ENCODE measurements at places on chromosomes 16 and 17.

DNA sequence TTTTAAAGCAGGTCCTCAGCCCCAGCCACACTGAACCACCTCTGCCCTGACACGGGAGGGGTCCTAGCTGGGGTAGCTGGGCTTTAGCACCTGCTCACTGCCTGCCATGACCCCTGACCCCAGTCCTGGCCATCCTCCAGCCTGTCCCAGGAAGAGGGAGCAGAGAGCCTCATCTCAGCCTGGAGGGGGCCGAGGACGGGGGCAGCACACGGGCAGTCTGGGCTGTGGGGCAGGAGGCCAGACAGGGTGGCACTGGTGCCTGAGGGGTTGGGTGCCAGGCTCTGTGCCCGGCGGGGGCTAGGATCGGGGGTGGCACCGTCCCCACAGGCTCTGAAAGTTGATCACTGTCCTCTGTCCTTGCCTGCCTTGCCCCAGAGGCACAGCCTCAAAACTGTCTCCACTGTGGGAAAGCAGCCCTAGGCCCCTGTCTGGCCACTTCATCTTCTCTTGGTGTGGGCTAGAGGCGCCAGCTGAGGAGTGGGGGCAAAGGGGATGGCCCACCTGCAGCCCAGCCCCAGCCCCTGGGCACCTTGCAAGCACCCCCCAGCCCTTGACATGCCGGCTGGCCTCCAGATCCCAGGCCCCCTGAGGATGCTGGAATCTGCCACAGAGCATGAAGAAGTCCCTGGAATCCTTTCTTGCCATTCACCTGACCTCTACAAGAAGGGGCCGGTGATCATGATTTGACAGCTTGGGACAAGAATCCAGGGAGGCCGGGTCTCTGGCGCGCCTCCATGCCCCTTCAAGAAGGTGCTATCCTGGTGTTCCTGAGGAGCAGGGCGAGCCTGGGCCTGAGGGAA, 15.7 kb downstream of the ENDOV start:
- DNase-seq = no peak

- no peak for DNase-seq
These were observed 948.1 kb downstream of the KCNJ2 start for GRCh38 chr17:71117466-71117865.

DNA sequence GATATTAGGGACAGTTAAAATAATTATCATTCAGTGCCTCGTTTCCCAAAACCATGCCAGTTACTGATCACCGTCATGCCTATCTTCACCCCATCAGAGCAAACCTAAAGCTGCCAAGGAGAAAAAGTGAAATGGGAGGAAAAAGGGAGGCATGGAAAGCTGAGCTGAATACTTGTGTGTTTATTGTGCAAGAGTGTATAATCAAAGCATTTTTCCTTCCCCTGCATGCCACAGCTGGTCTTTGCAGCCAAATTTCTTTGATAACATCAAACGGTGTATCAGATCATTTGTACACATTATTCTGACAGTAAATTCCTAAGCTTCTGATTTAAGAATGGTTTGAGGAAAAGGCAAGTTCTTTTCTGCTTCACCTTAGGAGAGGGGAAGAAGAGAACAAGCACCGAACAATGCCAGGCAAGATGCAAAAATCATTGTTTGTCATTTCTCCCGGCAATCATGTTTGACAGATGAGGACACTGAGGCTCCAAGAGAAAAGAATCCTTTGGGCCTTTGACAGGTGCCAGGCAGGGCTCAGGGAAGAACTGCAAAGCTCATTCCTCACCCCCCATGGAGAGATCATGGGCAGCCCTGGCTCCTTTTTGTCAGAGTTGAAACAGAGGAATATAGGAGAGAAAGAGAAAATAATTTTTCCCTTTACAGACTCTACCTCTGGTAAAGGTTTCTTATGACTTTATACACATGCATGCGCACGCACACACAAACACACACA, 51.4 kb upstream of the ARHGAP44 start:
- DNase-seq = no peak

- no peak for DNase-seq
These were observed 134.1 kb downstream of the SOX9 start for GRCh38 chr17:72254808-72255449.
